Activated CD8-positive, alpha-beta memory T cell treated with anti-CD3 and anti-CD28 coated beads, Interleukin-2, amount 10 ng/mL, durations not matched to agents 7 days and 5 days (primary cell): ENCODE measurements at places on chromosomes 5 and 9.
A peak's percentile ranks its signal among the peaks of the same experiment; 100 is the strongest.

- DNase-seq = no peak
Measured at GRCh38 chr5:174294891-174295620, 249.6 kb downstream of the NSG2 start.

DNA sequence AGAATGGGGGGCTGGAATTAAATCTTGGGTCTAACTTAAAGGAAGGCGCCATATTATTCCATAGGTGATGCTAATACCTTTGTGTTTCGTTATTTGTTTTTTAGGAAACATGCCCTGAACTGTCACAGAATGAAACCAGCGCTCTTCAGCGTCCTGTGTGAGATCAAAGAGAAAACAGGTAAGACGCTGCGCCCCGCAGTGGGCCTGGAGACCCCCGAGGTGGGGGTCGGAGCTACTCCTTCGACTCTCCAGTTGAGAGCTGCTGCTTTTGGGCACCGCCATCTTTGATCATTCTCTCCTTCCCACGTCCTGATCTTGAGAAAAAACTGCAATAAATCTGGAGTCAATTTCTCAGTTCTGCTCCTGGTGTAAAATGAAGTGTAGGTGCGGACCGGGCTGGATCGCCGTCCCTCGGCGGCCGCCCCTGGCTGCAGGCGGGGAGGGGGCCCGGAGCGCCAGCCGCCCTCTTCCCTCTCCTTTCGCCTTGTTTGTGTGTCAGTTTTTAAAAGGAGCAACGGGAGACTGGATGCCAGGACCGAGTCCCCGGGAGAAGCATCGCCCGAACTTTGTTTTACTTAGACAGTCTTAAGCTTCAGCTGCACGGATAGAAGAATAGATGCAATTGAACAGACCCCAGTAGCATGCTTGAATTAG, 1.4 kb downstream of the PBX3 start:
- no peak for DNase-seq

DNA sequence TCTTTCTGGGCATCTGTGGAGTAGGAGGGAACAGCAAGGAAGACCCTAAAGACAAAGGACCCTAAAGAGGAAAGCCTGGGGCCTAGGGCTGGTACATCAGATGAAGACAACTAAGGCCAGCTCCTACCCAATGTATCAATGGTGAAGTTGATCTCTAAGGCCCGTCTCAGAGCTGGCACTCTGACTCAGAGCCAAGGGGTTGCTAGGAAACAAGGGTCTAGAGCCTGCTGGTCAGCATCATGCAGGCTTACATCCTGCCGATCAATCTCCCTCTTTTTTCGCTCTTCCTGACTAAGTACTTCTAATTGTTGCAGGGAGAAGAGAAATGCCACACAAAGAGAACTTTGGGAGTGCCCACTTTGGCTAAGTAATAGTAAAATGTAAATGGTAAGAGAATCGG, 26.2 kb downstream of the TRIM32 start:
- DNase-seq = no peak

GRCh38 chr5:80631278-80632259, 22.9 kb upstream of the MSH3 start:
- no peak for DNase-seq

- no peak for DNase-seq
Measured at GRCh38 chr5:96952118-96952750, 16.4 kb downstream of the LNPEP start.

DNA sequence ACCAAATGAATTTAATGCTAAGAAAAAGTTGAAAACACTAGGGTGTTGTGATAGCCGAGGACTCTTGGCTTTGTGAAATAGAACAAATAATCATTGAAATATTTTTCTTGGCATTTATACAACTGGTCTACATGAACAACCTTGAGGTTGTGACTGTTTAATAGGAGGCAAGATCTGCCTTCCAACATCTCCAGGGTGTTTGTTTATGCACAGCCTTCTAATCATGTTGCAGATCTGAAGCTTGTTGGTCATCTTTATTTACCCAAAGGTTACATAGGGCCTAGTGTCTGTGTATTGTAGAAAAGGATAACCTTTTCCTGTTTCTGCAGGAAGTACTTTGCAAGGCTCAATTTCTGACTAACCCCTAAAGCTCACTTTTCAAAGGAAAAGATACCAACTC, 65.2 kb upstream of the RANBP3L start:
- no peak for DNase-seq

DNA sequence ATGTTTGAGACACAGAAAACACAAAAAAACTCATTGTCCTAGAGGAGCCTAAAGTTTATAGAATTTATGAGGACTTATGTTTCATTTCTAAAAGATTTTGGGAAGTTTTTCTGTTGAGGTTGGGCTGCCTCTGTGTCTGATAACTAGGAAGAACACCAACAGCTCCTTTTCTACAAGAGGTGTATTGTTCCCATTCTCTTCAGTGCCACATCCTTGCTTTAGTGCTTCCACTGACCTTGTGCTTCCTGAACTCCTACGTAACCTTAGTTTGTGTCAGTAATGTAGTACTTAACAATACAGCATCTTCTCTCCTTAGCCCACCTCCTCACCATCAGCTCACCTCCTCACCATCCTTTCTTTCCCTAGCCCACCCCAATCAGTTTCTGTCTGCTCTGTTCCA, 117.3 kb upstream of the TNC start:
- DNase-seq = no peak

DNA sequence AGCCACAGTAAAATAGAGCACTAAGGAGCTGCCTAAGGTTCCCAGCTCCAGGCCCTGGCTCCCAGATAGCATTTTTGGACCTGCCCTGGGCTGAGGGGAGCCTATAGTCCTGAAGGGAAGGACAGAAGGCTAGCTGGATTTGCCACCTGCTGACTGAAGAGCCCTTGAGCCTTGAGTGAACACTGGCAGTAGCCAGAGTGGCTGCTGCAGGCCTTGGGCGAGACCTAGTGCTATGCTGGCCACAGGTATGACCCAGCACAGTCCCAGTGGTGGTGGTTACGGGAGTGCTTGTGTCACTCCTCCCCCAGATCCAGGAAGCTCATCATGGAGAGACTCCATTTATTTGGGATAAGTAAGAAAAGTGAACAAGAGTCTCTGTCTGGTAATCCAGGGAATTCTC, 10.3 kb upstream of the STX17 start:
- no peak for DNase-seq

- no peak for DNase-seq
Measured at GRCh38 chr9:38370176-38370575, 22.3 kb upstream of the ALDH1B1 start.

DNA sequence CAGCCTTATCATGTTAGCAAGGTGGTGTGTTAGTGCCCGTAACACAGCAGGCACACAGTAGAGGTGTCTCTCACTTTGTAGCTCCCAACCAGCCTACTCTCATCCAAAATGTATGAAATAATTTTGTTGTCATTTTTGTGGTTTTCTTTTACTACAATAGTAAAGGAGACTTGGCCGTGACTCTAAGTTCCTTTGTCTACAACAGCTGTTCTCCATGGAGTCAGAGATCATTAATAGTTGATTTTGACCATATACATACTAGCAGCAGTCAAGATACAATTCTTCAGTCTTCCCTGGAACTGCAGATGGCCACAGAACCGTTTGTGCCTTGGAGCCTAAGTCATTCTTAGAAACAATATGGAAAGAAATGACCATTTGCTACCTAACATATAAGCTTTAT, 567.1 kb downstream of the TLR4 start:
- DNase-seq = no peak

- no peak for DNase-seq
Measured at GRCh38 chr9:114233491-114234185, 78.3 kb downstream of the COL27A1 start.

GRCh38 chr5:135322271-135322670, 76.8 kb downstream of the MACROH2A1 start:
- DNase-seq = no peak

DNA sequence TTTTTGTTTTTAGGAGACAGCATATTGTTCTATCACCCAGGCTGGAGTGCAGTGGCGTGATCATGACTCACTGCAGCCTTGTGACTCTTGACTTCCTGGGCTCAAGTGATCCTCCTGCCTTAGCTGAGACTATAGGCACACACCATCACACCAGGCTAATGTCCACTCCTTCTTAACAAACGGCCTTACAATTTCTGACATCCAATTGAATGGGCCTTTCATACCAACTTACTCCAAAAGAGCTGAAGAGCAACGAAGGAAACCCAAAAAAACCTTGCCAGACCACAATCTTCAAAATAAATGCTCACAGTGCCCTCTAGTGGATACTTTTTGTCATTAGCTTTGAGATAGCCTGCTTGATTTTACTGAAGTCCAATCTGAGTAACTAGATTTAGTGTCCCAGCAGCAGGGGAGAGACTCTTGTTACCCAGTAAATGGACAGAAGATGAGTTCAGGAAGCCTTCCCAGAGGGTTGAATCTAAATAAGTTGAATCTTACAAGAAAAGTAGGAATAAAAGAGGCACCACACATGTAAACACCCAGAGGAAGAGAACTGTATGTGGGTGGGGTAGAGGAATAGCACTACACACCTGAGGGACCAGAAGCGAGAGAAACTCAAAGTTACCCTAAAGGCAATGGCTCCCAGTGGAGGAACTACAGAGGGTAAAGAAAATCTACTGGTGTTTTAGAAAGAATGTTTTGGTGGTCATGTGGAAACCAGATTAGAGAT, 9.3 kb downstream of the ZNF622 start:
- DNase-seq = peak; percentile 50

GRCh38 chr5:92678640-92679039, 902.4 kb downstream of the NR2F1-AS1 start:
- no peak for DNase-seq

- no peak for DNase-seq
Measured at GRCh38 chr9:98129451-98129881, 10.4 kb upstream of the TRIM14 start.

DNA sequence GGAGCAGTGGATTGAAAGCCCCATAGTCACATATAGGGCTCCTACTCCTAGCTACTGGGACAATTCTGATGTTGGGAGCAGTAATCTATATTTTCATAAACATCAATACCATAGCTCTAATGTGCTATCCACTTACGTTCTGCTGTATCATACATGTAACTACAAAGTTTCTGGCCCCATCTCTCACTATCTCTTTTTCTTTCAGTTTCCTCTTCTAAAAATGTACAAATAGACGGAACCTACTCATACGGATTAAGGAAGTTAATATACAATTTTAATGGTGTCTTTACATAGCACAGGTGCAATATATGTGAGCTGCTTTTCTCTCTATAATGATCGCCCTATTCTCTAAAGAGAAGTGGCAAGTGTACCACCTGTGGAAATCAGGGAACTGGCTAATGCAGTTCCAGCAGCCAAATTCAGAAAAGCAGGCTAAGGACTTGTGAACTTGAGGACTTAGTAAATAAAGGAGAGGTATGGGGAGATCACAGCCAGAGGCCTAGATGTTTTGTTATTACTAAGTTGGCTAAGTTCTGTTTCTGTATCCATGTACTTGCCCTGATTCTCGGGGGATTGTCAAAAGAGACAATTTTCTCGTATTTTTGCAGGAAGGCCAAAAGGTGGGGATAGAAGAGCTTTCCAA, 1021.9 kb downstream of the CDH12 start:
- DNase-seq = no peak

DNA sequence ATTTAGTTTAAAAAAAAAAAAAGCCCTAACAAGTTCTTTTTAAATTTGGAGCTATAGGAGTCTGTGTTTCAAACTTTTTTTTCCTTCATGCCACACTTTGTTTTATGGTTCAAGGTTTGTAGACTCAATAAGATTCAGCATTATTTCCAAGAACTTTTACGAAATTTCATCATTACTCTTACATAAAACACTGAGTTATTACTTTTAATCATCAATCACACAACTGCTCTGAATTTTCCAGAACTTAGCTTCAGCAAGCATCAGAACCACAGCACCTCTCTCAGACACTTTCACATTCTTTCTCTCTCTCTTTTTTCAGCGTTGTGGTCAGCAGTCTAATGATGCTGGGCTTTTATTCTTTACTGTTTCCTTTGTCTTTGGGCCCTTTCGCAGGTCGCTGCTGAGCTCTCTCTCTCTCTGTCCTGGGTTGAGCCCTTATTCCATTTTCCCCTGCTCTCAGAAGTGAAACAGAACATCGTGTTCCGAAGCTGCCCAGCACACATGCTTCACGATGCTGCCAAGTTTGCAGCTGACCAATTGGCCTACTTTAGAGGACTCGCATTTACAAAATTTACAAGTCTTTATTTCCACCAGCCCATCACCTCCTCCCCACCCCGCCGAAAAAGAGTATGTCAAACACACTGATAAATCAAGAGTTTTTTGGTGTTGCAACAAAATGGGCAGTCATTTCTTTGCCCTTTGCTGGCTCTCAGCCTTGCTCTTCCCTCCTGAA, 44.6 kb upstream of the PIK3R1 start:
- no peak for DNase-seq

DNA sequence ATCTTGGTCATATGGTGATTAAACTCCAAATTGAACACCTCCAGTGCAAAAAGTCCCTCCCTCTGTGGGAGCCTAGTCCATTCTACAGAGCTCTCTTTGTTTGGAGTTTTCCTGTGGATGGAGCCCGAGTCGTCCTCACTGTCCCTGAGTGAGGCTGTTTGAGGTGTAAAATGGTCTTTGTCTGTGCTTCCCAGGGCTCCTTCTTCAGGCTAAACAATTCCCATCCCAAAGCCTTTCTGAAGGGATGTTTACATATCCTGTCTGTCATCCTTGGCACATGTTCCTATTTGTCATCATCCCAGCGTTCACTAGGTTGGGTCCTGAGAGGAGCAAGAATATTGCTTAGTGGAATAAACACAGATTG, 68.9 kb downstream of the COL27A1 start:
- no peak for DNase-seq

DNA sequence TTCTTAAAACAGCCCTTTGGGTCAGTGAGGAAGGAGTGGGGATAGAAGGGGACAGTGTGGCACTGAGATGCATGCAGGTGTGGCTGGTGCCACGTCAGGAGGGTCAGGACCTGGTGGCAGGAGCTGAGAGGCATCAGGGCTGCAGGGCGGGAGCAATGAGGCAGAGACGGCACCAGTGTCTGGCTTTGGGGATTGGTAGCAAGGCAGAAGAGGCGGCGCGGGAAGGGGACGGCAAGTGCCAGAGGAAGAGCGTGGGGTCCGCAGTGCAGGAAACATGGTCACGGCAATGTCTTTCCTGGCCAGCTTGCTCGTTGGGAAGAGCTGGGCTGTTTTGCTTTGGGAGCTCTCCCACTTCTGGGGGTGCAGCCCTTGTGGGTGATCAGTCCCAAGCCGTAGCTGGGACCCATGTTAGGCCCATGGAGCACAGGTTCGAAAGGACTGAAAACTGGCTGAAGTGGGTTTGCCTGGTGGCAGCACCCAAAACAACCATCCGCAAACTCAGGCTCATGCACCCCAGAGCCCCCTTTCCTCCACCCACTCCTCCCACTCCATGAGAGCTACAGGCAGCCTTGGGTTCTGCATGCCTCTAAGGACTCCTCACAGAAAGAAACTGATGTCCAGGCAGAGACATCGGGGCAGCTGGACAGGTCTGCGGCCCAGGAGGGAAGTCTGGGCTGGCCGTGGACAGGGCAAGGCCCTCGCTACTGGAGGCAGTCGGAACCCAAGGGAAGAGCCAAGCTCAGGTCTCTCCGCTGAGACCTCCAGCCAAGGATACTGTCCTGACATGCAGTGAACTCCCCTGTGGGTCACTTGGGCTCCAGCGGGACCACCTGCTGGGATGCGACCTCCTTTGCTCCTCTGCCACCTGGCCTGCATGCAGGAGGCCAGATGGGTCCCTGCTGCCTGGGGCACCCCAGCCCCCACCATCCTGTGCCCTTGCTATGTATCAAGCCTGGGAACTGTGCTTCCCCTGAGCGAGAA, 104.4 kb downstream of the ZNF354C start:
- DNase-seq = no peak

- DNase-seq = no peak
Measured at GRCh38 chr9:99119976-99120655, 15.2 kb downstream of the TGFBR1 start.

GRCh38 chr5:66224773-66225553, 80.9 kb downstream of the SREK1 start:
- no peak for DNase-seq

GRCh38 chr5:137778772-137779564, 24.8 kb upstream of the HNRNPA0 start:
- DNase-seq = no peak
